ENCODE measurements at places on chromosomes 3 and 15.

- no peak for DNase-seq
Observed at GRCh38 chr15:62164014-62164395, 1.1 kb downstream of the C2CD4B start.

- DNase-seq, result no peak
Observed at GRCh38 chr15:86506401-86506800, 426.7 kb downstream of the AGBL1 start.

- DNase-seq, result no peak
Observed at GRCh38 chr3:32453346-32453745, 49.3 kb downstream of the CMTM6 start.

GRCh38 chr15:28252831-28253230, 69.1 kb downstream of the HERC2 start:
- no peak for DNase-seq

DNA sequence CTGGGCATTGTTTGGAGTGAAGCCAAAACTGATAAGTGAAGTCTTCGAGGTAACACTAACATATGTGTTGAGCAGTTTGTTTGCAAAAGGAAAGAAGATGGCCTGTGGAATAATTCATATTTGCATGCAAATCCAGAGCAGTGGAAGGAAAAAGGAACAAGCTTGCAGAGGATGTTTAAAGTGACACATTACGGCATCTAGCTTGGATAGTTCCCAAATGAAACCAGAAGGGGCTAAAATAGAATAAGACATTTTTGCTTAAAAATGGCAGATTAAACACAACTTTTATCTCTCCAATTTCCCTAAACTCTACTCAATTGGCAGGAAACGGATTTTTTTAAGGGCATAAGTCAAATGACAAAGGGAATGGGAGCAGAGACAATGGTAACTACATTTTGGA, 25.4 kb upstream of the RYK start:
- DNase-seq, result no peak

GRCh38 chr3:186496016-186496415, 48.2 kb downstream of the CRYGS start:
- DNase-seq, result no peak

- DNase-seq, result no peak
Observed at GRCh38 chr3:184639351-184639750, 72.5 kb downstream of the MAGEF1 start.

DNA sequence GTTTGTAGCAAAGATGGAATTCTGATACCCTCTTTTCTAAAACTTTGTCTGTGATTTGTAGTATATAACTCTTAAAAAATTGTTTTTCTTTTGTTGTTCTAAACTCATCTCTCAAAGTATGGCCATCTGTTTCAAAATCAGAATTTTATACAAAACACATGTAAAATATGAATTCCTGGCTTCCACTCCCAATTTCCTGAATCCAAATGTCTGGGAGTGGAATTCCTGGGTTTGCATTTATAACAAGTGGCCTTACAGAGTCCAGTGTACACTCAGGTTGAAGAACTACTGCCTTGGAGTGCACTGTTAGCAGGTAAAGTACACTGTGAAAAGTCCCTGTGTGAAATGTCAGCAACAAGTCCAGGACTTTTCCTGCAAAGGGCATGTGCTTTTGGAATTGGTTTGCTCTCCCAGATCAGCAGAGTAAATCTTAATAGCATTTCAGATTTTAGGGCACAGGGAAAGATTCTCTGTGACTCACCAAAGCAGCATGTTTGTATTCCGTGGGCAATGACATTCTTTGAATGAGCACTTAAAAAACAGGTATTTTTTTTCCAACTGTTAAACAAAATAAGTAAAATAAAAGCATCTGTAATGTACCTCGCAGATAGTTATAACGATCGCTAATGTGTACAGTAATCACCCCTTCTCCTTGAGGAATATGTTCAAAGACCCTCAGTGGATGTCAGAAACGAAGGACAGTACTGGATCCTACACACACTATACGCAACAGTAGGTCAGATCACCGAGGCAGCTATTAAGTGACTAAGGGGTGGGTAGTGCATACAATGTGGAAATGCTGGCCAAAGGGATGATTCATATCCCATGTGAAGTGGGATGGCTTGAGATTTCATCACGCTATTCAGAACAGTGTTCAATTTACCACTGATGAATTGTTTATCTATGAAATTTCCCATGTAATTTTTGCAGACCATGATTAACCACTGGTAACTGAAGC, 2.0 kb upstream of the CLDN16 start:
- DNase-seq, result no peak

GRCh38 chr3:67648701-67649100, 5.7 kb downstream of the SUCLG2 start:
- no peak for DNase-seq

- DNase-seq, result peak; percentile 45
Observed at GRCh38 chr15:58438956-58439355, 7.2 kb downstream of the LIPC start.

DNA sequence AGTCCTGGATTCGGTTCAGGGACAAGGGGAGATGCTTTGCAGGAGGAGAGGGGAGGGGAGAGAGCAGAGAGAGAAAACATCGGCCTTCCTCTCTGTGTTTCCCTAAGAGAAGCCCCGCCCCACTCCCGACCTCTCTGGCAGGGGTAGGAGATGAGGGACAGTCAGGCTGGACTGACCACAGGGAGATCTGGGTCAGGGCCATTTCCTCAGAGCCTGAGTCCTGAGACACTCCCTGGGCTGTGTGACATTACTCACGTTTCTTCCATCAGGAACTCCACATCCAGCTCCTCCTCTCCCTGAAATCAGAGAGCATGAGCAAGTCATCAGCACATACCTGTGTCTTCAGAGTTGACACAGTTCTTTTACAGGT, 9.1 kb downstream of the PLA2G4D start:
- no peak for DNase-seq

All from CMK (cell line).